ENCODE measurements at places on chromosomes 1 and 21.

GRCh38 chr1:218444588-218444987 is 99.5 kb downstream of the TGFB2 start:
- DNase-seq, result no peak

GRCh38 chr1:199834711-199835110 is 192.8 kb upstream of the NR5A2 start:
- DNase-seq, result no peak

- DNase-seq, result no peak
Observed at GRCh38 chr1:112060261-112060660, 70.8 kb upstream of the KCND3 start.

- no peak for DNase-seq
Observed at GRCh38 chr1:62391369-62391971, 45.4 kb upstream of the USP1 start.

GRCh38 chr21:42818328-42818749 is 61.0 kb downstream of the WDR4 start:
- peak; percentile 34 for DNase-seq

DNA sequence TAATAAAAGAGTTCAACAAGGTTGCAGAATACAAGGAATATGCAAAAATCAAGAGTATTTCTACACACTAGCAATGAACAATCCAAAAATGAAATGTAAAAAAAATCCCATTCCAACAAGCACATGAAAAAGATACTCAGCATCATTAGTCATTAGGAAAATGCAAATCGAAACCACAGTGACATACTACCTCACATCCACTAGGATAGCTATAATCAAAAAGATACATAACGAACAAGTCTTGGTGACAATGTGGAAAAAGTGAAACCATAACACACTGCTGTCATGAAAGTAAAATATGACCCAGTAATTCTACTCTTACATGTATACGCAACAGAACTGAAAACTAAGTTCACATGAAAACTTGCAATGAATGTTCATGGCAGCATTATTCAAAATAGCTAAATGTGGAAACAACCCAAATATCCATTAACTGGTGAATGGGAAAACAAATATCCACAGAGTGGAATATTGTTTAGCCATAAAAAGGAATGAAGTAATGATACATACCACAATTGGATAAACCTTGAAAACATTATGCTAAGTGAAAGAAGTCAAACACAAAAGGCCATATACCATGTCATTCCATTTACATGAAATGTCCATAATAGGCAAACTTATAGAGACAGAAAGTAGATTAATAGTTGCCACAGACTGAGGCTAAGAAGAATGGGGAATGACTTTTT is 34.3 kb downstream of the PIK3R3 start:
- DNase-seq, result no peak

- no peak for DNase-seq
Observed at GRCh38 chr1:15249081-15249480, 2.1 kb downstream of the FHAD1 start.

- no peak for DNase-seq
Observed at GRCh38 chr1:28160782-28161266, 15.7 kb downstream of the PTAFR start.

GRCh38 chr1:112172294-112172882 is 182.9 kb upstream of the KCND3 start:
- no peak for DNase-seq

GRCh38 chr1:155591770-155592169 is 18.2 kb upstream of the MSTO1 start:
- DNase-seq, result peak; percentile 21

- DNase-seq, result no peak
Observed at GRCh38 chr1:151512326-151512725, 1.1 kb downstream of the CGN start.

DNA sequence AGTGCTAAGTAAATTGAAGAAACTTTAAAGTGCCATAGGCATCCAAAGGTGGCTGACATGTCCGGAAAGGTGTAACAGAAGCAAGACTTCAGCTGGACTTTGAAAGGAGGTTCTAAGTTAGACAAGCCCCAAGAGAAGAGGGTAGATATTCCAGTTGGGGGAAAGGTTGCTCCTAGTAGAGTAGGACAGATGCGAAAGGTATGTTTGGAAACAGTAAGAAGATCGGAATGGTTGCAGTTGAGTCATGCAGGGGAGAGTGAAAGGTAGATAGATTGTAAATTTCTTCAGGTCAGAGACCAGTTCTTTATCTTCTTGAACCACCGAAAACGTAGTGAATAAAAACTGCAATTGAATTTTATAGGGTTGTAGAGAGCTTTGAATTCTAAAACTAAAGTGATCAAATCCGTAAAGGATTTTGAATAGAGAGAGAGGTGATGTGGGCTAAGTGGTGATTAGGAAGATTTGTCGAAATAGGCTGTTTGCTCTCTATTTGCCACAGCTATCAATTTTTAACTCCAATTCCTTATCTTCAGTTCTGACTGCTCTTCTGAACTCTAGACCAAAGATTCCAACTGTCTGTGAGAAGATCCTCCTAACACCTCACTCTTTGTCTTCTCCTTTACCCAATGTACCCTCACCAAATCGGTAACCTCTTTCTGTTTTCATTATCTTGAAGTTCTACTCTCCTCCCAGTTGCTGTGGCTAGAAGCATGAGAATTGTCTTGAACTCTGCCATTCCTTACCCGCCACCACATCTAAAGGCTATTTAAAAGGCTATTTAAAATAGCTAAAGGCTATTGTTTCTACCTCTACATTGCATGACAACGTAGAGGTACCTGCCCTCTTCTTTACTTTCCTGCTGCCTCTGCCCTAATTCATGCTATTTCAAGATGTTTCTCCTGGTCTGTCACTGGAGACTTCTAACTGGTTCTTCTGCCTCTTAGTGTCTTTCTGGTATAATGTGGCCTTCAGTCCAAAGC is 16.7 kb downstream of the MACF1 start:
- DNase-seq, result no peak

DNA sequence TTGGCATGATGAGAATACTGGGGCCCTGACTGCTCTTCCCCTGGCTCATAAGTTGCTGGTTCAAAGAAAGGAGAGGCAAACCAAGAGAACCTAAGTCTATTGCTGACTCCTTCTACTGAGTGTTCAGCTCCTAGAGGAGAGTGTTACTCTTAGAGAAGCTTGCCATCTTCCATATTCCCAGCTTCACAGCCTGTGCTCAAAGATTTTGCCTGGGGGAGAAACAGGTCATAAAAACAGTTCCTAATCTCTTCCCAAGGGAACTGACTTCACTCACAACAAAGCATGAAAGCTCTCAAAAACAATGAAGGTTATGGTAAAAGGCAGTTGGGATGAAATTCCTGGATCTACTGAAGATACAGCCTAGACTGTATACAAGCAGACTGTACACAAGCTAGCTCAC is 37.1 kb downstream of the LRRC40 start:
- no peak for DNase-seq

GRCh38 chr1:52892424-52893215 is 28.9 kb downstream of the ECHDC2 start:
- no peak for DNase-seq

DNA sequence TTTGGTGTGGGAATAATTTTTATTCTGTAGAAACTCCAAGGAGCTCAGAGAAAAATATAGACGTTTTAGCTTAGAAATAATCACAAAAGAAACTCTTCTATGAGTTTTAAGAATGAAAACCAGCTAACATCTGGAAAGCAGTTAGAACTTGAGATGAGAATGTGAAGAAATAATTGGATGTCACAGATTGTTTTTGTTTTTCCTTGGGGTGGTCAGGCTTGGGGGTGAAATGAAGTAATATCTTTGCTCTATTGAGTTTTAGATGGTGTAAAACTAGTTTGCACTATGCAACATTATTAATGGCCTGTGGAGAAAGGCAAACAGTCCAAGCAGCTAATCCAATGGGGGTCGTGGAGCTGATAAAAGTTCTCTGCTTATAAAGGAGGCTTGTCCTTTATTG is 101.2 kb downstream of the FMN2 start:
- no peak for DNase-seq

DNA sequence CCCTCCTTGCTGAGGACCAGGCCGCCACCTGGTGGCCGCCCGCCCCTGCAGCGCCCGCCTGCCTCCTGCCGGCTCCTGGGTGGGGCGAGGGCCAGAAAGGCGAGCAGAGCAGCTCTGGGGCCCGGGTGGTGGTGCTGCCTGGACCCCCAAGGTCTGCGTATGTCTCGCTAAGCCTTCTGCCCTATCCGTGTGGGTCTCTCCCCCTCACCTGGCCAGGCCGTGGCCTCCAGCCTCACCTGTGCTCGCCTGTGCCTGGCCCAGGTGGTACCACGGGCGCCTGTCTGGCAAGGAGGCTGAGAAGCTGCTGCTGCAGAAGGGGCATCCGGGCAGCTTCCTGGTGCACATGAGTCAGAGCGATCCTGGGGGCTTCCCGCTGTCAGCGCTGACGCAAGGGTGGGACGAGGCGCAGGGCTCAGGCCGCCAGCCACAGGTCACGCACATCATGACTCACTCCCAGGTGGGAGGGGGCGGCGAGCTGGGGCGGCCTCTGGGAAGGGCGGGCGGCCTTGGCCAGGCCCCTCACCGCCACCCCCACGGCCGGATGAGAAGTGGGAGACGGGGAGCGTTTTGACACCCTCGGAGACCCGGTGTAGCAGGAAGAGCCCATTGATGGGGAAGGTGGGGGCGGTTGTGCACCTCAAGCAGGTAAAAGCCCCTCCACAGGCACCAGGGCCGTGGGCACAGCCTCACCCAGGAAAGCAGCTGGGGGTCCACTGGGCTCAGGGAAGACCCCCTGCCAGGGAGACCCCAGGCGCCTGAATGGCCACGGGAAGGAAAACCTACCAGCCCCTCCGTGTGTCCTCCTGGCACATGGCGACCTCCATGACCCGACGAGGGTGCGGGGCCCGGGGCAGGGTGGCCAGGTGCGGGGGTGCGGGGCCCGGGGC is 9.9 kb downstream of the RNF223 start:
- DNase-seq, result peak; percentile 72

DNA sequence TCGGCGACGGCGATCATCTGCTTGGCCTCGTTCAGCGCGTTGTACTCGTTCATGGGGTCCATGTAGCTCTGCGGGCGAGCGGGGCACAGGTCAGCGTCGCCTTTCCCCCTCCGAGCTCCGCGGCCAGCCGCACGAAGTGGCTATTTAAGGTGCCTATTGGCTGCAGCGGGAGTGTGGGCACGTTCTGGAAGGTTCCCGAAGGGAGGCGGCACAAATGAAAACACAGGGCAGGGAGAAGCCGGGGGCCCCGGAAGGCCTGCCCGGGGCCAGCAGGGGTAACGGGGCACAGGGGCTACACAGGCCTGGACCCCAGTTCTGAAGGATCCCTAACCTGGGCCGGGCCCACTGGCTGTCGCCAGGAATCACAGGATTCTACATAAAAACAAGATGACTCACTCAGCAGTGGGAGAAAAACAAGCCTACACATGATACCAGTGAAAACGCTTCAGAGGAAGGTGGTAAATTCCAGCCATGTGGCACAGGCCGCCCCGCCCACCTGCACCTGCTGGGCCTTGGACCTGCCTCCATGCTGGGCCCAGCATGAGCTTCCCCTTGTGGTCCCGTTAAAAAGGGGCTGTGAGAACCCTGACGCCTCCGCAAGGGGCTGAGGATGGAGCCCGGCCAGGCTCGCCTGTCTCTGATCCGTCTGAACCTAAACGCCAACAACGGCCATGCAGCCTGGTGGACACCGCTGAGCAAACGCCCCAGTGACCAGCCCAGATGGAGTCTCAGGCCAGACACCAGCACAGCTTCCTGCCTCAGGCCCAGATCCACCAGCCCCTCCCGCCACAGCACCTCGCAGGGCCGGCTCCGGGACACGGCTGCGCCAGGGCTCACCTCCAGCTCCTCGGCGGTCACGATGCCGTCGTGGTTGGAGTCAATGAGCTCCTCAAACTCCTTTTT is 3.9 kb upstream of the TNFRSF4 start:
- DNase-seq, result no peak

All from stimulated activated CD4-positive, alpha-beta T cell treated with anti-CD3 and anti-CD28 coated beads, TNF-alpha, amount 100 ng/mL, for 1 hour (primary cell).